ENCODE measurements at places on chromosomes 16 and 17.
A peak's percentile ranks its signal among the peaks of the same experiment; 100 is the strongest.

DNA sequence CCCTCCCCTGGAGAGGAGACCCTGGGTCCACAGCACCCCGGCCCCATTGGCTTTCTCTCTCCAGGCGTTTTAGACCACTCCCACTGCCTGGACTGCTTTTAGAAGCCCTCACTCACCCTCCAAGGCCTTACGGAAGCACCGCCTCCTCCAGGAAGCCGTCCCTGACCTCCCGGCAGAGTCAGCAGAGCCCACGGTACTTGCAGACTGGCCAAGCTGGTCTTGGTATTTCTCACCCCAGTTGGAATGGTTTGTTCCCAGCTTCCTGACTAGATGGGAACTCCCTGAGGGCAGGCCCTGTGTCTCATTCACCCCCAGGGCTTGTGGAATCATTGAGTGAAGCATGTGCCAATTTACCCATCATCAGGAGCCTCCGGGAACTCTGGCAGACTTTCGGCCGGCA is 9.2 kb downstream of the SCGB1C2 start:
- no peak for DNase-seq

DNA sequence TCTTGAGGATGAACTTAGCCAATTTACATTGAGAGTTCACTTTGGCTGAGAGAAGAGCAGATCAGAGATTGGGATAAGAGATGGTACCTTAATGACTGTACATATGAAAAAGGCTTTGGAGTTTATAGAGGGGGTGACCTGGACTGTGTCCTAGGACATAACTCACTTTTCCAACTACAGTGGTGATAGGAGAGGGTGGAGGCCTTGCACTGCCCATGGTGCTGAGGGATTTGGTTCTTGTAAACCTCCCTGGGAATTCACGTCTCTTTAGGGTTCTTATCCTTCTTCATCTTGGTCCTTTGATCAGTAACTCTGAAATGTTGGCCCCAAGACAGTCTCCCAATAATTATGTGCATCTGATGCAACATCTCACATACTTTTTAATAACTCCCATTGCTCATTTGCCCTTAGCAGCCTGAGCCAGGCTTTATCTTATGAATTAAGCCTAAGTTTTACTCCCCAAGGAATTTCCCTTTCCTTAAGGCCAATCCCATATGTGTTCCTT is at the start of gene OR4D1:
Gene OR4D1 (plus strand): TSS at position 455 of the 505 bp plus-strand sequence. CDS start 6,770 bp downstream, outside the sequence.
- no peak for DNase-seq

DNA sequence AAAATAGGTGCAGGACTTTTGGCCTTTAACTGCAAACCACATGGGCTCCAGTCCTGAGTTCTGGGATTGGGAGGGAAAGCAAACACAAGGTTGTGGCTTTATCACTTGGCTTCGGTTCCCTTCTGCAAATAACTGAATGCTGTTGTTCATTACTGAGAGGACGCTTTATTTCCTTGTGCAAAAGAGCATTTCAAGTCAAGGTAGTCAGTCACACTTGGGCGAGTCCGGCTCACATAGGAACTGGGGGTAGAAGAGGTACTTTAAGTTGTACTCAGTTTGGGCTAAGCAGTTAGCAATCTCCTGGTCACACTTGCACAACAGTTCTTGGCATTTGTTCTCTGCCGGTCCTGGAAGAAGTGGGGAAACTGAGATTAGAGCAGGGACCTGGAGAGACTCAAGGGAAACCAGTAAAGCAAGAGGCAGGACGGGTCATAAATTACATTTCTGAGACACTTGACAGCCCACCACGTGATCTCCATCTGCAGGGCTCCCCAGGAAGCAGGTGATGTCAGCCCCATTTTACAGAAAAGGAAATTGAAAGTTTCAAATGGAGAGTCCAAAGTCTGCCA is 21.6 kb downstream of the PLA2G10 start:
- no peak for DNase-seq

GRCh38 chr17:78924481-78925151 is 571 bp downstream of the TIMP2 start:
- no peak for DNase-seq

DNA sequence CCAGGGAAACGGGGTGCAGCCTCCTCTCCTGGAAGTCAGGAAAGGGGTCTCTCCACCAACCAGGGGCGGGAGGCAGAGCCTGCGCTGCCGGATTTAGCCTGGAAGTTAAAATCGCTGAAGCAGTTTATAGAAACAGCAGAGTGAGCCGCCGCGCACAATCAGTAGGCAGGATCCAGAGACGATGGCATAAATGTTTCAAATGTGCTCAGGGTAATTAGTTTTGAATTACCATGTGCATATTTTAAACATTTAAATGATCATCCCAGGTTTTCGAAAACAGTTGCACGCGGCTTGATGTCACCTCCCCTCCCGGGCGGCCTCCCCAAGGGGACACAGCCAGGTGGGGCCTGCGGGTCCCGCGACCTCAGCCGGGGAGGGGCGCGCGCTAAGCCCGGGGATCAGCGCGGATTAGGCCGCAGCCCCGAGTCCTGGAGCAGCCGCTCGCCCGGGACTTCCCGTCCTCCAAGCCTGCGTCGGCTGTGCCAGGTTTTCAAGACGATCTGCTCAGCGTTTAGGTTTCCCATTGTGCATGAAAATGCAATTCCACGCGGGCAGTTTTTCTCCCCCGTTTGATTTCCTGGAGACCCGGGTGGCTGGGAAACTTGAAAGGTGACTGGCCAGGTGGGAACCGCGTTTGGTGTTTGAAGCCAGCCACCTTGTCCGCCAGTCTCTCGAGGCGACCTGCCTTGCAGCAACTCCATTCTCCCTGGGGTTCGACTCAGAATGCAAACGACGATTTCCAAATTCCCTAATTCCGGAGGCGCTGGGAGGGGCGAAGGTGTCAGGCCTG is 78.3 kb downstream of the RPA1 start:
- no peak for DNase-seq

- DNase-seq = no peak
Observed at GRCh38 chr17:57357830-57358430, 101.6 kb downstream of the MSI2 start.

DNA sequence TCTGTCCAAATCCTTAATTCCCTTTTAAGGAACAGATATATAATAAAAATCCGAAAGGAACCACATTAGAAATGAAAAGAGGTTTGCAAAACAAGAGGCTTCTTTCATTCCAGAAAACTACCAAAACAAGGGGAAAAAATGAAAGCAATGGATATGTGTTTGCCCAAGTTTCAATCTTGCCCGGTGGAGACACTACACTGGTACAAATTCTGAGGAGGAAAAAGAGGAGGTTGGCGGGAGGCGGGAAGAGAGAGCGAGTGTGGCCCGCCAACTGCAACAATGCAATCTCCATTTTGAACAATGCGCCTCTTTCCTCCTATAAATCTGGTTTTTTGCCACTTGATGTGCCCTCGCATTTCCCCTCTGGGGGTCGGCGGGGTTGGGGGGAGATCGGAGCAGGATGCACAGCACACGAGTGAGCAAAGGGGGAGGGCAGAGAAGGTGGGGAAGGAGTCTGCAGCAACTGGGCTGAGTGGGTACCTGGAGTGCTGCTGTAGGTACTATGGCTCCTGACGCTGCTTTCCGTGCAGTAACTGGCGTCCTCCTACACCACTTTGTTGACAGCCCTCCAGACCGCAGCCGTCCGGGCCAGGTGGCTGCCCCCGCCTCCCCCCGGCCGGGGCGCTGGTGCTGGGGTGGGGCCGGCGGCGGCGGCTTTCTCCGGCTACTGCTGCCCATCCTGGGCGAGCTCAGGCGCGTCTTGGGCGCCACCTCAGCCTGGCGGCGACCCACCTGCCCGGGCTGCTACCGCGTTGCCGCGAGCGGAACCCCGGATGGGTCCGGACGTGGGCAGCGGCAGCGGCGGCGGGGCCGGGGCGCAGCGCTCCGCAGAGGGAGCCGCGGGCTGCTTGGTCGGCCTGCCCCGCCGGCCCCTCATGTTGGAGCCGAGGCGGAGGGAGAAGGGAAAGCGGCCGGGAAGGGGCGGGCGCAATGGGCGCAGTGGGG is 93.8 kb upstream of the PLEKHM1 start:
- DNase-seq = no peak

GRCh38 chr16:28537964-28538732 is 626 bp downstream of the NUPR1 start:
- no peak for DNase-seq

GRCh38 chr16:69830534-69831211 is 68.5 kb downstream of the WWP2 start:
- DNase-seq = no peak

- DNase-seq = peak; percentile 8
Observed at GRCh38 chr17:1829216-1829591, 498 bp downstream of the SMYD4 start.

GRCh38 chr17:10993126-10993525 is 155.2 kb upstream of the PIRT start:
- no peak for DNase-seq

DNA sequence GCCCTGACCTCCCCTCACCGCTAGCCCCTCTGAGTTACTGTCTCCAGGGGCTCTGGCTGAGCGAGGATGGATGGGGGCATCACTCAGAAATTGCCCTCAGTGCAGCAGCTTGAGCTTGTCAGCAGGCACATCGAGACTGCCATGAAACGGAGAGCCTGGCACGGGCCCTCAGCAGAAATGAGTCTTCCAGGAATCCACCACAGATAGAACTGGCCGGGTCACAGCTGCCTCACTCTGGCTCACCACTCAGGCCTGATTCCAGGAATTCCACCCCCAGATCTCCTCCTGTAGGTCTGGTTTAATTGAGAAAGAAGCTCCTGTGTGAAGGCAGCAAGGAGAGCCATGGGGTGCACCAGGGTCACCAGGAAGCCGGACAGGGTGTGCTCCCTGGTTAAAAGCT is 85.5 kb downstream of the GSG1L start:
- no peak for DNase-seq

- no peak for DNase-seq
Observed at GRCh38 chr16:7330709-7331108, 1.9 kb upstream of the RBFOX1 start.

DNA sequence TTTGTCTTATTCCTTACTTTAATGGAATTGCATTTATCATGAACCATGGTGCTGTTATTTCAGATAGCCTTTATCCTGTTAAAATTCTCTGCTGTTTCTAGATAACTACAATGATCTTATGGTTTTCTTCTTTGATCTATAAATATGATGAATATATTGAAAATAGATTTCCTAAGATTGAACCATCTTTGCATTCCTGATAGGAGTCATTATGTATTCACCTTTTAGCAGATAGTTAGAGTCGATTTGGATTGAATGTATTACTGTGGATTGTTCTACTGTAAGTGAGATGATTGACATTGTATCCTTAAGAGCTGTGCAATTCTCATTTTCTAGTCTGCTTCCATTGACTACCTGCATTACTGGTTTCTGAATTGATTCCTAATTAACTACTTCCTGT is 165.0 kb upstream of the CACNG3 start:
- DNase-seq = no peak

DNA sequence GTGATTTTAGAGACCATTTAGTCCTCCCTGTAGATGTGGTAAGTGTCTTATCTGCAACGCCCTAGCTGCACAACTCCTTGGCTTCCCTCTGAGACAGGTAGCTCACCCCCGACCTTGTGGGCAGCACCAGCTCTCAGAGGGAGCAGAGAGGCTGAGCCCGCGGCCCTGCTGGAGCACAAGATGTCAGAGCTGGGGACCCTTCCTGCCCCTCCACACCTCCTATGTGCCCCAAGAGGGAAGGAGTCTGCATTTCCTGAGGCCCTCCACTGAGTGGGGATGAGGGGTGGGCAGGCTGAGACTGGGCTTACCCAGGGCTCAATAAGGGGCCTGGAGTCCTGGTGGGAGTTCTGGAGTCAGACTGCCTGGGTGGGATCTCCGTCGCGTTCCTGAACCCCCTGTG is 12.2 kb upstream of the ADGRG1 start:
- no peak for DNase-seq

DNA sequence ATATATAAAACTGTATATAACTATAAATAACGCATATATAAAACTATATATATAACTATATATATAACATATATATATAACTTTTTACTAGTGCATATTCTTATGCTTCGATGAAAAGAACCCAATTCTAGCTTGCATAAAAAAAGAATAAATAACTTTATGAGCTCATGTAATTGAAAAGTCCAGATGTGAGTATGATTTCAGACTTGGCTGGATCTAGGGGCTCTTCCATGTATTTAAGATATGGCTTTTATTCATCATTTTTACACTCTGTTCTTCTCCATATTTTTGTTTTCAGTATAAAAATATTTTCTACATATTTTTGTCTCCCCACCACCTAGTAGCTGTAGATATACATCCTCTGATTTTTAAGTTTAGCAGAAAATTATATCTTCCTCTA is 417.5 kb downstream of the CDH11 start:
- no peak for DNase-seq

DNA sequence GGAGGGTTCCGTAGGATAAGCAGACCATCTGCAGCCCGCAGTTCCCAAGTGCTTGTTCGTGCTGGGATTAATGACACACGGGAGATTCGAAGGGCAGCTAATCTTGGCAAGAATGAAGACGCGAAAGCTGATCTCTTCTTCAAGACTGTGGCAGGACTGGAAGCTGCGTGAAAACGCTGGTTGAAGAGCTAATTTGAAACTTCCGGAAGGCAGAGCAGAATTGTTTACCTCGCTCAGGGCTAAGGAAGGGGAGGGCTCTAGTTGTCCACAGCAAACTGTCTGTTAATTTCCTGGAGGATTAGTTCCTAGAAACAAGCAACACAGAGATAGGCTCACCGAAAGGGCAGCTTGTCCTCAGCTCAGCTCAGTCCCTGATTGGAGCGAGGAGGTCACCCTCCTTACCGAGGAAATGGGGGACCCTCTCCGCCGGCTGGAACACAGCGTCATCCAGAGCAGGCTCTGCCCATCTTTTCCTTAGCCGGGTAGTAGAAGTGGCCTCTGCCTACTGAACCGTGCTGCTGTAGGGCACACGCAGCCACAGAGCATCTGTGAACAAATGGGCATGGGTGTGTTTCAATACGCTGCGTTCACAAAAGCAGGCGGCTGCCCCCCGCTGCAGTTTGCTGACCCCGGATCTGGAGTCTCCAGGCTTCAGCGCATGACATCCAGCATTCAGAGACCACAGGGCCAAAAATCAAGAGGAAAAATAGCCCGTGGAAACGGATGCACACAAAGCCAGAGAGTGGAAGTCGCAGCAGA is 16.7 kb upstream of the BAIAP2 start:
- DNase-seq = peak; percentile 36

DNA sequence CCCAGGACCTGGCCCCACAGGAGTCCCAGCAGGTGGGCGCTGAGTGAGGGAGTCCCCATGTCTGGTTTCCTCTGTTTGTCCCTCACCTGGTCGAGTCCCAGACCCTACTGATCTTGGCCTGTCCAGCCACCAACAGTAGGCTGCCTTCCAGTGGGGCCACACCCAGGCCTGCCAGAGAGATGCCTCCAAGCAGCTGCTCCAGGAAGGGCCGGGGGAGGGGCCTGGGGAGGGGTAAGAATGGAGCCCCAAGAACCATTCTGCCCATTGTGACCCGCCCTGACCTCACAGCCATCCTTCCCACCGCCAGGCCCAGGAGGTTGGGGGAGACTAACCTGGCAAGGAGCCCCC is 736 bp downstream of the SPATA20 start:
- no peak for DNase-seq
